Activated CD4-positive, alpha-beta T cell treated with anti-CD3 and anti-CD28 coated beads for 24 hours (primary cell): ENCODE measurements at places on chromosomes 12 and 14.
A peak's percentile ranks its signal among the peaks of the same experiment; 100 is the strongest.

- DNase-seq = no peak
Measured at GRCh38 chr12:53907103-53907502, 31.5 kb upstream of the HOXC13 start.

DNA sequence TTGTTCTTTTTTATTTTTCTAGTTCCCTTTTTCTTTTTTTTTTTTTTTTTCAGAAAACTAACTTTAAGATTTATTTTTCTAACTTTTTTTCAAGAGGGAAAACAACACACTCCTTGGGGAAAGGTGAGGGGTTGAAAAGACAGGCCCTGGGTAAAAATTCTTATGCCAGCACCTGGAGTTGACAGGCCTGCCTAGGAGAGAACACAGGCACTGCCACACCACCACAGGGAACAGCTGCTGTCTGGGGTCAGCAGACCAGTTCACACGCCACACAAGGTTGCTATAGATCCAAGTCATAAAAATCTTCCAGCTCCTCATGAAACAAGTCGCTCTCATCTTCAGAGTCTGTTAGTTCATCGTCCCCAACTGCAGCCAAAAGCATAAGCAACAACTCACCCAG is 246.4 kb downstream of the C12orf50 start:
- DNase-seq = no peak

DNA sequence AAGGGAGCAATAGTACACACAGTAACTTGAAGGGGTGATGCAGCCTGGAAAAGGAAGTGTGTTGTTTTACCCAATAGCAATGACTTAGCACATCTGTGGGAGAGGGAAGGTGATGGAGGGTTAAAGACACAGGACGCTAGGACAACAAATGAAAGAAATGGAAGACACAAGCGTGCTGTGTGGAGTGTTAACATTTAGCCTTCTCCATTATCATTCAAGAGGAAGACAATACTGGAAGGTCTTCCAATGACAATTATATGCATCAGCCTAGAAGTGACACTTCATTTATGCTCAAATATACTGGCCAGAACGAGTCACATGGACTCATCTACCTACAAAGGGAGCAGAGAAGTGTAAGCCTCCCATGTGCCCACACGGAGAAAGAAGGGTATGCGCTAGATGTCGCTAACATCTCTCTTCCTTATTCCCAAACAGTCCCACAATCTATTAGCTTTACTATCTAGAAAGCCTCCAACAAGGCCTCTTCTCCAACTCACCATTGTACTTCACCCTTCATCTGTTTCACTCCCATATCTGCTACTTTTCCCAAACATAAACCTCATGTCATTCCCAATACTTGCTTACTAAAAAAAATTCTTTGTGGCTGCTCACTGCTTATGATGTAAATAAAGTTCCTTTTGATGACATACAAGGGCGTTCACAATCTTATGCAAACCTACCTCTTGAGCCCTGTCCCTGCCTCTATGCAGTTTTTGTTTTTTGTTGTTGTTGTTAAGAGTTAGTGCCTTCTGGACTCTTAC is 20.3 kb downstream of the PPM1H start:
- DNase-seq = no peak

GRCh38 chr12:89461190-89461589 is 63.4 kb downstream of the GALNT4 start:
- DNase-seq = no peak

- DNase-seq = no peak
Measured at GRCh38 chr14:99664058-99664936, 19.4 kb downstream of the HHIPL1 start.

- no peak for DNase-seq
Measured at GRCh38 chr14:82029038-82029437, 495.4 kb upstream of the SEL1L start.

GRCh38 chr12:32107359-32108267 is 966 bp downstream of the BICD1 start:
- peak; percentile 24 for DNase-seq

- no peak for DNase-seq
Measured at GRCh38 chr14:37062191-37062803, 110.1 kb downstream of the SLC25A21 start.

DNA sequence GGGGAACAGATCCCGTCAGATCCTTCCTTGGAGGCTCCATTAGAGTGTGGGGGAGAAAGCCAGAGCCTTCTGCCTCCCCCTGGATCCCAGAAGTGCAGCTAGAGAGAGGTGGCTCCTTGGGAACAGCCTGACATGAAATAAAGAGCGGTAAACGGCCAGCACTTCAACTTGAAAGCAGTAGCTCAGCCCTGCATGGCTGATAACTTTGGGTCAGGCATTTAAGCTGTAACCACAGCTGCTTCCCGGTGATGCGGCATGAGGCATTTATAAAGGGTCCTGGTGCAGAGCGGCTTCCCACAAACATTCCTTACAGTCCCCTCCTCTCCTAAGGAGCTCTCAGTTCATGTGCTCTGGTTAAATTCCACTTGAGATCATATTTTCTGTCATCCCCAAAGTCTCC is 960.3 kb downstream of the VRK1 start:
- DNase-seq = no peak

DNA sequence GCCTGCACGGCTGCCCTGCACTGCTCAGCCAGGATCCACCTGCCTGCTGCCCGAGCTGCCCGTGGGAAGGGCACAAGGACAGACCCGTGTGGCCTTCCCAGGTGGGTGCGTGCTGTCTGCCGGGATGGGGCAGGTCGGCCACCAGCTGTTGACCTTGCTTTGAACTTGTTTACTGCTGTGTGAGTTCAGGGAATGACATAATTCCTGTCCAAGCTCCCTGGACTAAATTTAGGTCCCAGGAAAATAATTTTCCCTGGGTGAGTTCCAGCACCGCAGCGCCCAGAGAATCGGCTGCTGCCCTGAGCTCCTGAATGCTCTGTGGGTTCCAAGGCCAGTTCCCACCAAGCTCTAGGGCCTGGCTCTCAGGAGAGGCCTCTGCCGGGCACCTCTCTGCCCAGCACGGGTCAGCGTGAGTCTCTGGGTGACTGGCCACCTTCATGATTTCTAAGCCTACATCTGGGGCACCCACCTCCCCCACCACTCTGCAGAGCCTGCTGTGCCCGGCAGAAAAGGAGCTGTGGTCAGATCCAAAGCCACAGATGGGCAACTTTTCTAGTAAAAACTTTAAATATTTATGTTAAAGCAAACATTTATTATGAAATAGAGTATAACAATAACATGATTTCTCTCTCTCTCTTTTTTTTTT is 27.2 kb upstream of the MLXIP start:
- DNase-seq = no peak

- DNase-seq = no peak
Measured at GRCh38 chr12:124233041-124233796, 61.7 kb upstream of the RFLNA start.

- DNase-seq = no peak
Measured at GRCh38 chr12:5614256-5614655, 182.3 kb downstream of the NTF3 start.

GRCh38 chr12:124543052-124543589 is 24.3 kb downstream of the NCOR2 start:
- DNase-seq = no peak

- no peak for DNase-seq
Measured at GRCh38 chr14:70654632-70655031, 12.9 kb downstream of the TTC9 start.

DNA sequence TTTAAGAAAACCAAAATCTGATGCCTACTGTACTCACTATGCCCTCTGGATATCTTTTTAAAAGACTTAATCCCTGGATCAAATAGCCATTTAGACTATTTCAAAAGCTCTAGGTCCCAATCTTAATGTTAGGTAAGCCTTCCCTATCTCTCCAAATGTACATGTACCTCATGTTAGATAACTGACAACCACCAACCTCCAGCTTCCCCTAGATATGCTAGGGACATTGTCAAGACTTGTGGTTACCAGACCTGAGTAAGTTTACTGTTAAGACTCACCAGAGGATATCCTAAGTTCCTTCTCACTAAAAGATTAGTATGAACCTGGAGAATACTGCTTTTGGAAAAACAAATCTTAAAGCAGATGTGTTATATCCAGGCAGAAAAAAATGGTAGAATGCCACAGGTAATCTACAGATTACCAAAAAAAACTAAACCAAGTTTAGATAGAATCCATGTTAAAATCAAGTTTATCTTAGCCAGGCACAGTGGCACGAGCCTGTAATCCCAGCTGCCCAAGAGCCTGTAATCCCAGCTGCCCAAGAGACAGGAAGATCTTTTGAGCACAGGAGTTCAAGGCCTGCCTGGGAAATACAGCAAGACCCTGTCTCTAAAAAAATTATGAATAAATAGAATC is 9.7 kb downstream of the NAP1L1 start:
- no peak for DNase-seq

GRCh38 chr12:103020839-103021238 is 63.4 kb downstream of the ASCL1 start:
- no peak for DNase-seq

GRCh38 chr12:127165567-127166392 is 1101.2 kb upstream of the TMEM132C start:
- DNase-seq = peak; percentile 61

GRCh38 chr12:93844164-93844784 is 167.1 kb downstream of the CRADD start:
- no peak for DNase-seq

GRCh38 chr14:61379639-61380184 is 58.3 kb downstream of the PRKCH start:
- no peak for DNase-seq

GRCh38 chr14:22557846-22558220 is 31.2 kb downstream of the DAD1 start:
- DNase-seq = no peak

GRCh38 chr14:82724316-82724715 is 1190.7 kb upstream of the SEL1L start:
- DNase-seq = no peak

DNA sequence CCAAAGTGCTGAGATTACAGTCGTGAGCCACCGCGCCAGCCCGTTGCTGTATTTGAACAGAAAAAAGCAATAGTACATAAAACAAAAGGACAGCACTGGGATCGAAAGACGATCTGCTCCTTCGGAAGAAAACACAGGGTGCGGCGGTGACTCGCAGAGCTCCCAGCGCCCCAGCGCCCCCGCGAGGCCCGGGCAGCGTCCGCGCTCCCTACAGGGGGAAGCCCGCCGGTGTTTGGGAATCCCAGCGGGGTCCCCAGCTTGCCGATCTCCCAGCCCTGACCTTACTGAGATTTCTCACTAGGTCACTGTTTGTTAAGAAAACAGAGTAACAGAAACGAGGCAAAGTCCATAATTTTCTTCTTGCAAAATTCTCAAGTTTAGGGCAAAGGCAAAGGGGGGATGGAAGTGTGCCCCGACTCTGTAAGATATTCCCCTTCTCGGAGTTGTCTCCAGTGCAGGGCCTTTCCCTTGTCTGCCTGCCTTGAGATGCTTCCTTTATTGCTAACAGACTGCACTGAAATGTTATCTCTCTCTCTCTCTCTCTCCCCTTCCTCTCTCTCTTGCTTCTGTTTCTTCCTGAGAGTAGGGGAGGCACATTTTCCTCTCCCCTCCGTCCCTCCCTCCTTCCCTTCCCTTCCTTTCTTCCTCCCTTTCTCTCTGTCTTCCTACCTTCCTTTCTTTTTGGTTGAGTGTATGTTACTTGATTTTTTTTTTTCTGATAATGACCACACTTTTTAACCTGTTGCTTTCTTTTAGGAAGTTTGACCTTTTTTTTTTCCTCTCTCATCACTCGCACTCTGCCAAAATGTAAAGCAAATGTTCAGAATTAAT is 91.9 kb downstream of the TMEM30B start:
- peak; percentile 14 for DNase-seq

- no peak for DNase-seq
Measured at GRCh38 chr14:69921052-69921451, 41.8 kb downstream of the SMOC1 start.
